Activated naive CD4-positive, alpha-beta T cell (primary cell): ENCODE measurements at places on chromosomes 3 and 15.

DNA sequence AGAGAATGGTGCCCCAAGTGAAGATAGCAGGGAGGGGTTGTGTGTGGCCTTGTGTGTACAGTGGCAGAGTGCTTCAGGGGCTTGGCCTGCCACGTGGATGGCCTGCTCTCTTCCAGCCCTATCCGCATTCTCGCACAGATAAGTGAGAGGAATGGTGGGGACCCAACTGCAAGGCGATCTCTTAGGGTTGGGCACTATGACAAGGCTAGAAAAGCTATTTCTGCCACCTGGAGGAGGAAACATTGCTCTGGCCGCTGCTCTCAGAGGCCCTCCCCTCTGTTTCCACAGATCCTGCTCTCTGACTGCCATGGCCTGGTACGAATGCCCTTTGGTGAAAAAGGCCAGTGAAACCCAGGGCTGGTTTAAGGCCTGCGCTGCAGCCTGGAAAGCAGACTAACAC, 20.6 kb downstream of the EEFSEC start:
- DNase-seq: no peak

GRCh38 chr3:77871436-77871835, 831.5 kb downstream of the ROBO2 start:
- no peak for DNase-seq

GRCh38 chr3:150330872-150331271, 77.2 kb upstream of the TSC22D2 start:
- no peak for DNase-seq

- no peak for DNase-seq
These were observed 917 bp downstream of the LNP1 start for GRCh38 chr3:100402256-100402655.

GRCh38 chr3:126267169-126267975, 87.0 kb upstream of the ALDH1L1 start:
- DNase-seq: no peak

DNA sequence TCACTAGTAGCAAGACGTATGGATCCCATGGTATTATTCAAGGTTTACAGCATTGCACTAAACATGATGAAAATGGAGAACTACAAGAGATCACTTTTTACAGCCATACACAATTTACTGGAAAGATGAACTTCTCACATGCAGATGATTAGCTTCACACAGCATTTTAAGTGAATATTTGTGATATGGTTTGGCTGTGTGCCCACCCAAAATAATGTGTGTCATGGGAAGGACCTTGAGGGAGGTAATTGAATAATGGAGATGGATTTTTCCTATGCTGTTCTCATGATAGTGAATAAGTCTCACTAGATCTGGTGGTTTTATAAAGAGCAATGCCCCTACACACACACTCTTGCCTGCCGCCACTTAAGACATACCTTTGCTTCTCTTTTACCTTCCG, 662.0 kb upstream of the CCDC54 start:
- no peak for DNase-seq

GRCh38 chr3:71010726-71011455, 572.6 kb downstream of the FOXP1 start:
- peak; percentile 68 for DNase-seq

DNA sequence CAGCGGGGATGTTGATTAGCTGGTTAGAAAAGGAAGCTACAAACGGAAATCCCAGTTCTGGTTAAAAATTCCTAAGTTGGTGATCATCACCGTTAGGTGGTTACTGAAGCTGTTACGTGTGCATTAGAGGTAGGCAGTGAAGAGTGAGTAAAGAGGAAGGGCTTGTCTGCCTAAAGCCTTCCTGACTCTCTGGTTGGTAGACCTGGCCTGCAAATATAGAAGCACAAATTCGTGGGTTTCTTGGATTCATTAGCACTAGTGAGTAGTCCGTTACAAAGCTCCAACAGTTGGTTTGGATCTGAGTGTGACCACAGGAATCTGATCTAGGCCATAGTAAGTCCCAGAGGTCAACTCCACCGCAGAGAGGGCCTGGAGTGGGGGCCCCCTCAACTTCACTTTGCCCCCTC, 174.0 kb upstream of the TP63 start:
- DNase-seq: no peak

GRCh38 chr3:72848703-72849081, 447 bp upstream of the SHQ1 start:
- DNase-seq: no peak

- DNase-seq: no peak
These were observed 710 bp downstream of the LRRC57 start for GRCh38 chr15:42547918-42548248.

GRCh38 chr3:112814266-112814665, 32.4 kb downstream of the CD200R1L start:
- no peak for DNase-seq

GRCh38 chr15:88400084-88400483, 67.1 kb downstream of the MRPL46 start:
- no peak for DNase-seq

DNA sequence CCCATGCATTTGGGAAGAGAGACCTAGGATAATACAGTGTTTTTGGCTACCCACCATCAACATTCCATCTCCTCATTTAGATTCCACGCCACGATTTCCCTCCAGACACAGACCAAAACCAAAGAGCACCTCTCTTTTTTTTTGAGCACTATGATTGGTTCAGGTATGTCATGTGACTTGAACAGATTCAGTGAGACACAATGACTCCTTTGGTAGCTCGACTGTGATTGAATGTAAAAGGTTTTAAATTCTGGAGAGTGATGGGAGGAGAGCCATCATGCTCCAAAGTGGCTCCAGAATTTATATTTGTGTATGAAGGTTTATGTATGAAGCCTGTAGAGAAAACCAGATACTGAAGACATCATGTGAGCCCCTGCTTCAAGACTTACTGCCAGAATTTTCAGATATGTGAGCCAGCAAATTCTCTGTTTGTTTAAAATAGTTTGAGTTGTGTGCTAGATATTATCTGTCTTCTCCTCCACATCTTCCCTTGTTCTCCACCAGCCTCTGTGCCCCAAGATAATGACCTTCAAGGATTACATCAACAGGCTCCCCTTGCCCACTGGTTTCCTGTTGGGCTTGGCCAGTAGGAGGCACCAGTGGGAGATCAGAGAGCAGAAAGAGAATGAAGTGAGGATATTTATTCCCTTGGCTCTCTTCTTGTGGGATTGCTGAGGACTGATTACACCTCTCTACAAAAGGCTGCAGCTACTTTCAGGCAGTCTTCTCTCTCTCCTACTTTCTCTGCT, 12.5 kb downstream of the MYD88 start:
- no peak for DNase-seq

GRCh38 chr3:166444756-166445155, 607.5 kb upstream of the BCHE start:
- no peak for DNase-seq

- no peak for DNase-seq
These were observed 79.5 kb upstream of the SLC12A8 start for GRCh38 chr3:125292015-125292414.

DNA sequence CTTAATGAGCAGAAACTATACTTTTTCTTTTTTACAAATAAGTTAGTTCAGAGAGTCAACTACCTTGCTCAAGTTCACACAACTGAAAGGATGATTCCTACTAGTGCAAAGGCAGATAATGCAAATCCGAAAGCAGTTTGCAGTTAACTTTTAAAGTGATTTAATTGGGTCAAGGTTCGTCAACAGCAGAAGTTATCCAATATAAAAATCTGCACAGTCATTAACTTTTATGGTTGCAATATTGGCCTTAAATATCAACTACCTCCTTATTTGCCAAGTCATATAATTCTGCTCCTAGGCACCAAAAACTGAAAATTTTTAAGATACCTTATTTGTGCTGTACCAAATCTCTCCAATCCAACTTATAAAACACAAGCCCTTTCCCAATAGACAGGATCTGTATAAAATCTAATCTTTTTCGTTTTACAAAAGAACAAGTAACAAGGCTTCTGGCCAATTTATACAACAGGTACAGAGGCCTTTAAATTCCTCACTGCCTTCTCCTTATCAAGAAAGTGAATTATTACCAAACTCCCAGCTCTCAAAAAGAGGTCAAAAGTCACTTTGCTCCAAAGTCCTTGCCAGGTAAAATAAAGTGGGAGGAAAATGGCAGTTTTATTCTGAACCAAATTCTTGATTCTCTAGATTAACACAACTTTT, 416.6 kb upstream of the NECTIN3 start:
- no peak for DNase-seq

- DNase-seq: no peak
These were observed 140.6 kb downstream of the MEIS2 start for GRCh38 chr15:36959746-36960145.

- DNase-seq: no peak
These were observed 56.9 kb downstream of the LRCH3 start for GRCh38 chr3:197847866-197848401.

- DNase-seq: no peak
These were observed 17.8 kb upstream of the MB21D2 start for GRCh38 chr3:192935441-192935840.

- no peak for DNase-seq
These were observed 425.8 kb downstream of the ERC2 start for GRCh38 chr3:56042326-56042951.

GRCh38 chr3:57025237-57025636, 35.2 kb upstream of the SPATA12 start:
- no peak for DNase-seq

GRCh38 chr15:64571857-64572291, 111.5 kb downstream of the ZNF609 start:
- DNase-seq: no peak

- no peak for DNase-seq
These were observed 34.3 kb downstream of the PRR23E start for GRCh38 chr3:127226946-127227842.

DNA sequence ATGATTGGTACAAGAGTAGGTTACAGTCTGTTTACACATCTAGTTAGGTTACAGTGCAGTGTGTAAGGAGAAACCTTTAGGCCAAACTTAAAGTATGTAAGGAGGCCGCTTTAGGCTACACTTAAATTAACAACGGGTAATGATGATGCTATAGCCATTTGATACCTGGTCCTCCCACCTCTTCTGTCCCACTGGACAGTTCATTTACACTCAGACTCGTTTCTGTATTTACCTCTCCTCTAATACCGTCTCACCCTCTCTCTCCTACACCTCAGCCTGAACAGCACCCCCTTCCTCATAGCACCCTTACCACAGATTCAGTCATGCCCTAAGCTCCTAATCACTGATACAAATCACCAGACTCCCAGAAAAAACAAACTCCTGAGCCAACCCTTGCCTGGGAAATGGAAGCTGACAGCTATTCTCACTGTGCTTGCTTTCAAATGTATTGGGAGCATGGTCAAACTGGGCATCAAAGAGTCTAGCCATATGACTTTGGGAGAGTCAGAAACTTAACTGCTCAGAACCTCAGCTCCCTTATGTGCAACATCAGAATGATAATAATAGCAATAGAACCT, 241.3 kb upstream of the SETMAR start:
- no peak for DNase-seq

DNA sequence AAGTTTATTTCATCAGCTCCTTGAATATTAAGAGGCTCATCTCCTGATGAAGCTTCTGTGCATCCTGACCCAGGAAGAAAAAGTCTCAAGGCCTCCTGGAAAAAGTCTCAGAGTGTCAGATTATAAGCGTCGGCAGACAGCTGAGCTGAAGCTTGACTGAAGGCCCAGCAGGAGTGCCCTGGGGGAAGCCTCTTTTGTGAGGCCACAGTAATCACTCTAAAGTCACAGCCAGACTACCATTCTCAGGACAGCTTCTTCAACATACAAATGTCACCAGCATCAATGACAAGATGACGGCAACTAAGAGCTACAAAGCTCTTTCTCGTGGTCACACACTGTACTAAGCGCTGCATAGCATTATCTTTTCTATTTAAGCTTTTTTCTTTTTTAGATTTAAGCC, 72.7 kb upstream of the LRRN1 start:
- DNase-seq: no peak

DNA sequence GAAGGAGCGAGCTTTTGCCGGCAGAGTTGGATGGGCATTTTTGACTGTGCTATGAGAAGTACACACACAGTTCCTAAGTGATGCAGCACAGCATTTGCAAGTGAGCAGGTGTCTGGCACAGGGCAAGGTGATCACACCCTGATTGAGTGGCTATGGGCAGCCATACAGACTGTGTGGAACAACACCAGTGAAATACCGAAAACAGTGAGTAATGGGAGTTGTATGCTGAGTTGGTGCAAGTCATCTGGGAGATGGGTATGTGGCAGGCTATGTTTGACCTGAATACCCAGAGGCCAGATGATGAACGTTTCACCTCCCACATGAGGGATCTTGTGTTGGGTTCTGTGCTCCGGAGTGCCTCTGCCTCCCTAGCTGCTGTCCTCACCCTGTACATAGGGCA, 53.5 kb upstream of the TIPARP start:
- DNase-seq: no peak

- no peak for DNase-seq
These were observed 461.1 kb upstream of the TGFBR2 start for GRCh38 chr3:30145281-30145680.

DNA sequence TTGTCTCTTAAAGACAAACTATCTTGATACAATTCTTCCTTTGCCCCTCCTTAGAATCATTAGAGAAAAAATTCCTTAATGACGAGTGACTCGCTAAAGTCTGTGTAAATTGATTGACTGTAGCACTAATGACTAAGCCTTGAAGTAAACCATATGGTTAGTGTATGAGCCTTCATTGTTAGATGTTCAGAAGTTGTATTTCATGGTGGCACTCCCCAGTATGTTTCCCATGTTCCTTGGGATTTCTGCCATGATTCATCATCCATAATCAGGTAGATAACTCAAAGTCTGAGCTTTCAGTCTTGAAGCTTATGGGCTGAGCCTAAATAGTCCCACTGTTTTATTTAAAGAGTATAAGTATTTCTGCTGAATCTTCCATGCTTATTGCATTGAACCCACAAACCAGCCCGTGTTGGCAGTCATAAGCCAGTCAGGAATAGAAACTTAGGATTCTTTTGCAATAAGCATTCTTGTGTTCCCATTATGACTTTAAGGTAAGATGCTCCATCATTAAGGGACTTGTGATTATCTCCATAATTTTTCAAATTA, 371.2 kb upstream of the RARB start:
- no peak for DNase-seq

- no peak for DNase-seq
These were observed 248.7 kb downstream of the GABRG3 start for GRCh38 chr15:27219636-27220035.

- no peak for DNase-seq
These were observed 57.3 kb upstream of the SPRED1 start for GRCh38 chr15:38195191-38195901.
